ENCODE measurements at places on chromosomes 2 and 18.

GRCh38 chr2:156429211-156429610 is 7.0 kb upstream of the GPD2 start:
- no peak for DNase-seq

GRCh38 chr18:22543769-22544168 is 126.1 kb upstream of the CTAGE1 start:
- no peak for DNase-seq

GRCh38 chr2:177466337-177467195 is 74.0 kb downstream of the AGPS start:
- DNase-seq = no peak

GRCh38 chr2:86241611-86242010 is 42.4 kb downstream of the MRPL35 start:
- no peak for DNase-seq

GRCh38 chr2:68835621-68836020 is 35.6 kb downstream of the BMP10 start:
- DNase-seq = no peak

- no peak for DNase-seq
These were observed 322.8 kb downstream of the LNPK start for GRCh38 chr2:175679231-175679630.

DNA sequence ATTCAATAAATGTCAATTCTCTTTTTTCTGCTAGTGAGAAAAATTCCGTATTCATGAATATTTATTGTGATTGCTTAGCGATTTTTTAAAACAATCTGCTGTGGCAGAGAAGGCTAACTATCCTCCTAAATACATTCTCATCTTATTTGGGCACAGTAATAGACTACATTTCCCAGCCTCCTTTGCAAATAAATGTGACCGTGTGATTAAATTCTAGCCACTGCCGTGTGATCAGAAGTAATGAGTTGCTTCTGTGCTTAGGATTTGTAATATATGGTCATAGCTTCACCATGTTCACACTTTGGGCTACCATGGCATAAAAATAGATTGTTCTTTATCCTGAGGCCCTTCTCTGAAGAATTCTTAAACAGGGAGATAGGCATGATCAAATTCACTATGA is 179.6 kb downstream of the FAM124B start:
- DNase-seq = no peak

DNA sequence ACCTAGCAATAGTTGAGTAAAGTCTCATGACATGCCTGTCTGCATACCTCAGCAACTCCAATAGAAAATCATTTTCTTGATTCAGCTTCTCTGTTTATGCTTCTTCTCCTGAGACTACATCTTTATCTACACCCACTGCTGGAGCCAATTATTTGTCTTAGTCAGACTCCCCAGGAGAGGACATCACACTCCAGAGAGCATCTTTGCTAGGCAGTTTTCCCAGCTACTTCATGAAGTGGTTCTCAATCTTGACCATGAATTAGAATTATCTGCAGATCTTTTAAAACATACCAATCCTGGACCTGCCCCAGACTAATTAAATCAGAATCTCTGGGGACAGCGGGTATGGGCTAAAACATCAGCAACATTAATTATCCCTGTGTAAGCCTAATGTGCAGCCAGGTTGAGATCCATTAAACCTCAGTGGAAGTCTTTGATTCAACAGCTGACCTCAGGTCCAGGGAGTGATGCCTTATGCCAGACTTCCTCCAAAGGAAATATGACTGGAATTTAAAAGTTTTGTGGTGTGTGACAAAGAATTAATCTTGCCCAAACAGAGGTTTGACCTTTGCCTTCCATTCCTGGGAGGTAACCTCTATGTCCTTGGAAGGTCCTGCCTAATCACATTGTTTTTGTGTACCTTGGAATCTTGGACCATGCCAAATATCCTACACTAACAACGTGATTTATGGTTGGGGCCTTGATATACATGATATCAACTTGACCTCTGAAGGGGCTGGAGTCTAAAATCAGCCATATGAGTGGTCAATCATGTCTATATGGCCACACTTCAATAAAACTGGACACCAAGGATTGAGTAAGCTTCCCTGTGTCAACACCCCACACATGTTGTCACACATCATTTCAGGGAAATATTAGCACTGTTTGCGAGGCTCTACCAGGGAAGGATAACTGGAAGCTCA is 99.3 kb upstream of the DNAJC10 start:
- DNase-seq = no peak

DNA sequence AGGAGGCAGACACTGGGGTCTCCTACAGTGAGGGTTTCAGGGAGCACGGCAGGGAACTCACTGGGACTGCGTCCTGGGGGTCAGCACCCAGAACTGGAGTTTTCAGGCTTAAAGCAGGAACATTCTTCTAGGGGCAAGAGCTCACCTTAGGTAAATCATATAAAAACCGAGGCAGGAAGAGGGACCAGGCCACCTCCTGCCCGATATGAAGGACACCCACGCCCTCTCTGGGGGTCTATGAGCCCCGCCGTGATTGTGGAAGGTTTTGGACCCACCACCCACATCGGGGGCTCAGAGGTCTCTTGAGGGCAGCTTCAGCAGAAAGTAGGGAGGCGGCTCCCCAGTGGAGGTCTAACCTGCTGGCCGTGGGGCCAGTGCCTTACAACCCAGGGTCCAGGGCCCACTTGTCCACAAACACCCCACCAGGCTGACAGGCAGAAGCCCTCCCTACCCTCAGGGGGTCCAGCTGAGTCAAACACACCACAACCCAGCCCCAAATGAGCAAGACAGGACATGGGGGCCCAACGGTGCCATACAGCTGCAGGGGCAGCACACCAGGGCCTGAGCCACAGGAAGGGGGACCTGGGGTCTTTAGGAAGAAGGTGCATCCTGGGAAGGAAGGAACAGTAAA is 25.3 kb downstream of the CROCC2 start:
- DNase-seq = no peak

- DNase-seq = no peak
These were observed 532.7 kb upstream of the DCC start for GRCh38 chr18:51807336-51807735.

DNA sequence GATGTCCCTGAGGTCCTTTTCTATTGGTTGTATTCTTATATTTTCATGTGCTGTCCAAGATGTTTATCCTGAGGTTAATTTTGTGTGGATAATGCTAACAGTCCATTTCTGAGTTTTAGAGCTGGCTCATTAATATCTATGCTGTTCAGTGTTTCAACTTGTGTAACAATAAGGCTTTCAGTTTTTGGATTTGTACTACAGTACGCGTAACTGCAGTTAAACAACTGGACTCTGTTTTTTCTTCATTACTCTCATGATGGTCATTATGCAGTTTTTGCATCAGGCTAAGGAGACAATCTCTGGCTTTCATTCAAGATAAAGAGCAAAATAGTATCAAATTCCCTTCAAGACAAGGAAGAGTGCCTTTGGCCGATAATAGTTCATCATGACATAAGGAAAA is 1364.8 kb downstream of the DPP10 start:
- DNase-seq = no peak

GRCh38 chr18:21363348-21363747 is 121.3 kb downstream of the GREB1L start:
- no peak for DNase-seq

DNA sequence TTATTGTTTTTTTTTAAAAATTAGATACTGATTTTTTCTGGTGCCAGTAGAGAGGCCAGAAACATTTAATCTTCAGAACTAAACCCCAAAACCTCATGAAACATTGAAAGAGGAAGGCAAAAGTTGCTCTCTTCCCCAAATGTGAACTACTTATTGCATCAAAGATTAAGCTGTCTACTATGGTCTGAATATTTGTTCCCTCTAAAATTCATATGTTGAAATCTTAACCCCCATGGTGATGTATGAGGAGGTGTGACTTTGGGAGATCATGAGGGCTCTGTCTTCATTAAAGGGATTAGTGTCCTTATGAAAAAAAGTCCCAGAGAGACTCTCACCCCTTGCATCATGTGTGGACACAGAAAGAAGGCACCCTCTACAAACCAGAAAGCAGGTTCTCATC is 28.2 kb upstream of the SLC8A1 start:
- no peak for DNase-seq

GRCh38 chr2:328761-329160 is 40.9 kb upstream of the ALKAL2 start:
- DNase-seq = no peak

DNA sequence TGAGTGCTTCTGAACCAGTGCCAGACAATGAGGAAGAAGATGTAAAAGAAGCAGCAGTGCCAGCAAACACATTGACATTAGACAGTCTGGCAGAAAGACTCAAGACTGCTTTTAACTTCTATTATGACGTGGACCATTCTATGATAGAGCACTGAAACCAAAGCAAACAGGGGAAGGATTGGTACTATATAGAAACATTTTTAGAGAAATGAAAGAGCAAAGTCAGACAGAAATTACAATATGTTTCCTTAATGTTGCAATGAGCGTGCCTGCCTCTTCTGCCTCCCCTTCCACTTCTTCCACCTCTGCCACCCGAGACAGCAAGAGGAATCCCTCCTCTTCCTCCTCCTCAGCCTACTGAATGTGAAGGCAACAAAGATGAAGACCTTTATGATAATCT is 39.7 kb downstream of the DHX57 start:
- no peak for DNase-seq

All from stimulated activated CD8-positive, alpha-beta memory T cell treated with anti-CD3 and anti-CD28 coated beads, Interleukin-15, amount 100 ng/mL, for 48 hours (primary cell).